Stimulated activated CD8-positive, alpha-beta memory T cell treated with anti-CD3 and anti-CD28 coated beads, Interleukin-4, amount 100 ng/mL, for 4 hours (primary cell): ENCODE measurements at places on chromosomes 3 and 15.

DNA sequence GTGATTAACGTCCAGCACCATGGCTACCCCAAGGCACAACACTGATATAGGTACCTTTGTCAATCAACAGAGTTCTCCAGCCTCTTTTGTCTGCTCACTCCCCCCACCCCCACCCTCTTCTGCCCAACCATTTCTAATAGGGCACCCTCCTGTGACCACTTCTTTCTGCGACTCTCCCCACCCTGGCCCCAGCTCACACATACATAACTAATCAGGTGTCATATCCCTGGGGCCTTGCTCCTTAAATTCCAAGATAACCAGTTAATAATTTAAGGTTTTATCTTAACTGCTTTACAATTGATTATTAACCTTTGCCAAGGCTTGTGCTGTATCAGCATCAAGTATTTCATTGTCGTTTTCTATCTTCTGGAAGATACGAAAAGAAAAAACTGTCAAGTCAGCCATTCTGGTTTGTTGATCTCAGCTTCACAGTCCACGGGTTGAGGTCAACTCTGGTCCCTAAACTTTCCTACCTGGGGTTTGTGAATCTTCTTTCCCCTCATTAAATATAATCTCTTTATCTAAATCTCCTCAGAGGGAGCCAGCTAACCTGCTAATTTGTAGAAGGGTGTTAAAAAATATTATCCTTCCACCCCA, 27.3 kb upstream of the SLC28A2 start:
- no peak for DNase-seq

DNA sequence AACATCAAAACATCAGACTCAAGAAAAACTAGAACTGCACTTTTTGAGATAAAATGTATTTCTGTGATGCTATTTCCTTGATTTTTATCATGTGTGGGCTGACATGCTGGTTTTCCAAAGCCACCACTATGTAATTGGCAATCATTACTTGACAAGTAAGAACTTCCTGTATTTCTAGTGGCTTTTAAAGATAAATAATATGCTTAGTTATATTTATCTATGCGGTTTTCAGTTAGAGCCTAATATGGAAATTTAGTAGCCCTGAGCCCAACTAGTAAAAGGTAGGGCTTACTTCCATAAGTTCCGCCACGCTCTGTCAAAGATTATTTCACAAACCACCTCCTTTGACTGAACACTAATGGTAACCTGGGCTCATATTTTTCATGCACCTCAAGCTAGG, 91.6 kb downstream of the PPARG start:
- no peak for DNase-seq

- DNase-seq = no peak
Observed at GRCh38 chr3:87121856-87122255, 105.3 kb upstream of the CHMP2B start.

- DNase-seq = no peak
Observed at GRCh38 chr3:193742628-193743027, 149.6 kb downstream of the OPA1 start.

GRCh38 chr3:28637742-28638141, 289.1 kb upstream of the AZI2 start:
- DNase-seq = no peak

DNA sequence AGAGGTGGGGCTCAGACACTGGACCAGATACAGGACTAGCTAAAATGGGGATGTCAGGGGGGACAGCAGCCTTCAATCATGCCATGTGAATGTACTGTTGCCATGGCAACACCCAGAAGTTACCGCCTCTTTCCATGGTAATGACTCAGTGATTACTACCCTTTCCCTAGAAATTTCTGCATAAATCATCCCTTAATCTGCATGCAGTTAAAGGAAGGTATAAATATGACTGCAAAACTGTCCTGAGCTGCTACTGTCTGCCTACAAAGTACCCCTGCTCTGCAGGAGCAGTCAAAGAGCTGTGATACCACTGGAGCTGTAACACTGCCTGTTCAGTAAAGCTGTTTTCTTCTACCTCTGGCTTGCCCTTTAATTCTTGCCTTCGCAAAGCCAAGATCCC, 168.2 kb downstream of the PEAK1 start:
- no peak for DNase-seq

DNA sequence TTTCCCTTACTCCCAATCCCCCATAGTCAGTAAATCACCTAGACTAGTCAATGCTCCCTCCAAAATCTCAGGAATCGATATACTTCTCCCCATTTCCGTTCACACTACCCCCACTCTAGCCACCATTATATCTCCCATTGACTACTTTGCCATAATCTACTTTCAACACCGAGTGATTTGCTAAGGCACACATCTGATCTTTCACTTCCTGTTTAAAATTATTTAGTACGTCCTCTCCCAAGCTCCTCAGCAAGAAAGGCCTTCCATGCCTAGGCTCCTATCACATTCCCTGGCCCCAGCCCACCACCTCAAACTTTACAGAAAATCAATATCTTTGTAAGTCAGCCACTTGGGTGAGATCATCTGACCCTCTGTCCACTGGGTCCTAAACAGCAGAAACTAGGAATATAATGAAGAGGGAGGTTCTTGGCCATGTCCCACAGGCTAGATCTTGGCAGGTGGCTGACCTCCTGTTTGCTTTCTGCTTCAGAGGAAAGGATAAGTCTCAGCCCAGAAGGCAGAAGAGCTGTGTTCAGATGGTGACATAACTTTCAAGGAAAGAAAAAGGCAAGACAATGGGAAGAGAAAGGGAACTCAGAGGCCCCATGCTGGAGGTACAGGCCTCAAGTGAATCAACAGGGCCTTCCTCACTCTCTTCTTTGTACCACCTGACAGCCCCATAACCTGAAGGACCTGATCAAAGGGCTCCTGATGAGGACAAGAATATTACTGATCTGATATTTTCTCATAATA, 103.0 kb downstream of the RPL22L1 start:
- no peak for DNase-seq

DNA sequence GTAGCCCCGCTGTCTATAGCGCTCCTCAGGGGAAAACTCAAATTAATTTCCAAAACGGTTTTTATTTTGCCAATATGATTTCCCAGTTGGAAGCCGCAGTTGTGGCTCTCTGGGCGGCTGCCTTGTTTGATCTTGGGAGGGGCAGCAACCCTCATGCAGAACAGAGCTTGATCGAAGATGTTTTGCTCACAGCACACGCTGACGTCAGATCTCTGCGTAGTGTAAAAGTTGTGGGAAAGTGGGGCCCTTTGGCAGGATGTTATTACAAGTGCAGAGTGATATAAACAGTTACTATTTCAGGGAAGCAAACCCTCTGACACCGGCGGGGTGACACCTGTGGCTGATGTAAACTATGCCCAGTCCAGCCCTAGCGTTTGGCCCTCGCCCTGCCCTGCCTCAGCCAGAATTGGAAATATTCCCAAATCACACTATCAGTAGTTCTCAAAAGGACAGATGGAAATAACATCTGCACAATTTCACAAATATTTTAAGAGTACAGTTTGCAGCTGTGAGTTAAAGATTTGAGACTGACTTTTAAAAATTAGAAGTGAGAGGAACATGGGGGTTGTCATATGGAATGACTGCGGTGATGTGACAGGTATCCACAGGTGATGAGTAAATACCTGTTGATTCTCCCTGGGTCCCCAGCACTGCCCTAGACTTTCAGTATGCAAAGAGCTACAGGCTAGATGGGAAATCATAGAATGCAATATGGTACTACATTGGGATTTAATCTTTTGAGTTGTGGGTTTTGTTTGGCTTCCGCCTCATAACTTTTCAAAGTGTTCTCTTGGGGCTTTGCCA, 1.7 kb downstream of the SYNM start:
- DNase-seq = no peak

GRCh38 chr3:105798381-105798934, 70.4 kb downstream of the CBLB start:
- DNase-seq = no peak

- DNase-seq = no peak
Observed at GRCh38 chr3:71008350-71008935, 575.1 kb downstream of the FOXP1 start.

- no peak for DNase-seq
Observed at GRCh38 chr3:133293397-133294110, 106.3 kb upstream of the BFSP2 start.

DNA sequence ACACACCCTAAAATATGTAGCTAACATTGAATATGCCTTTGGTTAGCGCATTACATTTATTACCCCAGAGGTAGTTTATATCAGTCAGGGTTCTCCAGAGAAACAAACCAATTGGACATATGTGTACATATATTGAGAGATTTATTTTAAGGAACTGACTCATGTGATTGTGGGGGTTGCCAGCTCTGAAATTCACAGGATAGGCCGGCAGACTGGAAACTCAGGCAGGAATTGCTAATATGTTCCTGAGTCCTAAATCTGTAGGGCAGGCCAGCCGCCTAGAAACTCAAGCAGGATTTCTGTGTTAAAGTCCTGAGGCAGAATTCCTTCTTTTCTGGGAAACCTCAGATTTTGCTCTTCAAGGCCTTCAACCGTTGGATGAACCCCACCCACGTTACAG, 189.7 kb downstream of the CDIN1 start:
- no peak for DNase-seq

GRCh38 chr3:112681822-112682325, 40.9 kb upstream of the CCDC80 start:
- DNase-seq = no peak

DNA sequence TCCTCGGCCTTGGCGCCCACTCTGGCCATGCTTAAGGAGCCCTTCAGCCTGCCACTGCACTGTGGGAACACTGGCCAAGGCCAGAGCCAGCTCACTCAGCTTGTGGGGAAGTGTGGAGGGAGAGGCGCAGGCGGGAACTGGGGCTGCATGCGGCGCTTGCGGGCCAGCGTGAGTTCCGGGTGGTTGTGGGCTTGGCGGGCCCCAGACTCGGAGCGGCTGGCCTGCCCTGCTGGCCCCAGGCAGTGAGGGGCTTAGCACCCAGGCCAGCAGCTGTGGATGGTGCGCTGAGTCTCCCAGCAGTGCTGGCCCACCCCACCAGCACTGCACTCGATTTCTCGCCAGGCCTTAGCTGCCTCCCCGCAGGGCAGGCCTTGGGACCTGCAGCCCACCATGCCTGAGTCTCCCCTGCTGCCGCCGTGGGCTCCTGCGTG, 13.1 kb upstream of the UBP1 start:
- no peak for DNase-seq

- DNase-seq = no peak
Observed at GRCh38 chr3:58573640-58574039, 3.6 kb downstream of the FAM107A start.

- DNase-seq = no peak
Observed at GRCh38 chr3:72872183-72872582, 15.7 kb upstream of the GXYLT2 start.

DNA sequence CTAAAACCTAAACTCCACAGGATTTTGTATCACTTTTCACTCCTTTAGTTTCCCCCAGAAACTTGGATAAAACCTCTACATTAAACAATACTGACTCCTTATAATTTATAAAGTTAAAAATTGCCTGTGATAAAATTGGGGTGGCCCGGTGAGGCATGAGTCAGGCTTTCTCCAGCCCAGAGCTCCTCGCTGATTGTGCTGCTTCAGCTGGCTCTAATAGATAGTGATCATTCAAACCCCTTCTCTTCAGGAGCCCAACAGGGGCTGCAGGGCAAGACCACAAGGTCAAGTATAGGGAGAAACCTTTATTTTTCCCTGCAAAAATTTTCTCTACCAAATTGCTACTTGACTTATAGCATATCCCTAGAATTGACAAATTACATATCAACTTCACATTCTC, 308.2 kb downstream of the PLCL2 start:
- no peak for DNase-seq

DNA sequence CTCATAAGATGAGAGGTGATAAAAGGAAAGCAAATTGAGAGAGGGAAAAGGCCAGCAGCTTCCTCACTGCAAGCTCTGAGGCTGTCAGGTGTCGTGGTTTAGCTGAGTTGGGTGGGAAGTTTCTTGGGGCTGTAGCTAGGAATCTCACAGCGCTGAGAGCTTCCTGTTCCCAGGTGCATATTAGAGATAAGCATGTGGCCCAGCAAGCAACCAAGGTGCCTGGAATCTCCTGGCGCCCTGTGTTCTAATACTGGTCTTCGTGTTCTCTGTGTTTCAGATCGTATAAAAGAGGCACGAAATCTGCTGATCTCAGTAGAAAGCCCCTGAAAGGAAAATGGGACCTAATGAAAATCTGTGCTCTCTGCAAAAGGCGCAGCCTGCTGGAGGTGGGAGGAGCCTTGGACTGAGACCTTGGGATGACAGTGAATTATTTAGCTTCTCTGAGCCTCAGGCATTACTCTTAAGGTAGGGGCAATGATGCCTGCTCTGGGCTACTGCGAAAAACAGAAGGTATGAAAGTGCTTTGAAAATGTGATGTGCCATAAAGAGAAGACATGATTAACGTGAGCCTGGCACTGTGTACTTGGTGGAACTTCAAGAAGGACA, 499.9 kb downstream of the TBL1XR1 start:
- DNase-seq = no peak

DNA sequence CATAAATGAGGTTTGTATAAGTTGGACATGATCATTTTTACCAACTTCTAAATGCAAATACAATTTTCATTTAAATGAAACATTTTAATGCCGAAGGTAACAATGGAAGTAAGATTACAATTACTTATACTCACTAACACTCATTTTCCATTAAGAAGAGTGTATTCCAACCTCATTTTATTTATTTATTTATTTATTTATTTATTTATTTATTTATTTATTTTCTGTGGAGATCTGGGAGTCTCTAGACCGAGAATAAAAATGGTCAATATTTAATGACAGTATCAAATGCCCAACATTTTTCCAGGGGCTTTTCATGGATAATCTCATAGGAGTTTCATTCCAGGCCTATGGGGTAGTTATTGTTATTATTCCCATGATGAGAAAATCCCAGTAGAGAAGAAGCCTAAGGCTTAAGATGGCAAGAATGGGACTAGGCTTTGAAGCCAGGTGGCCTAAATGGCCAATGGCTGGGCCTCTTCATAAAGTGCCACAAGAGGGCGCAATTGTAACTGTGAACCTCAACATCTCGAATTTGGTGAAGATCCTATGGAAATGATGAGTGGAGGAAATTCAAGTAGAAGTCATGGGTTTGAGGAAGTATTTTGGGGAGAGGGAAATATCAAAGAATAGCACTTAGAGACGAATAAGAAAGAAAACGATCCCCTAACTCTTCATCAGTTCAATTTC, 21.3 kb downstream of the VGLL3 start:
- no peak for DNase-seq

GRCh38 chr3:86792316-86792715, 198.6 kb downstream of the VGLL3 start:
- no peak for DNase-seq

GRCh38 chr3:82875401-82875800, 1114.0 kb upstream of the GBE1 start:
- no peak for DNase-seq

- no peak for DNase-seq
Observed at GRCh38 chr15:77582763-77583162, 49.9 kb downstream of the LINGO1 start.

GRCh38 chr3:126551121-126551838, 7.5 kb downstream of the C3orf22 start:
- no peak for DNase-seq

DNA sequence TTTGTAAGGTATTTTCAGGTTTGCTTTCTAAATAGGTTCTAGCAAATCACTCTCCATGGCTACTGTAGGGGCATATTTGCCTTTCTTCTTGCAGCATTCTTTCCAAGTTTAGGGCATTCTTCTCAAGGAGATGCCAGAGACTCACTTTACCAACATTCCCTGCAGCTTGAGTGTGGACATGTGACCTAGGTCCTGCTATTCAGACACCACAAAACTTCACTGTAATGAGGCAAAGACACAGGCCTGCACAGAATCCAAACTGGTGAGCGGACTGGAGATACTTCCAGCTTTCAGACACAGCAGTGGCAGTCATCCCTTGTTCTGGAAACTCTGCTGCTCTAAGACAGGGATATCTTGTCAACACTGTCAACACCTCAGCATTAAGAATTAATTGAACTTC, 146.4 kb upstream of the PFN2 start:
- no peak for DNase-seq
